CD4-positive, alpha-beta T cell treated with Interleukin-2 at 100 ng/mL for 4 hours (primary cell): ENCODE measurements at places on chromosomes 3 and 15.

DNA sequence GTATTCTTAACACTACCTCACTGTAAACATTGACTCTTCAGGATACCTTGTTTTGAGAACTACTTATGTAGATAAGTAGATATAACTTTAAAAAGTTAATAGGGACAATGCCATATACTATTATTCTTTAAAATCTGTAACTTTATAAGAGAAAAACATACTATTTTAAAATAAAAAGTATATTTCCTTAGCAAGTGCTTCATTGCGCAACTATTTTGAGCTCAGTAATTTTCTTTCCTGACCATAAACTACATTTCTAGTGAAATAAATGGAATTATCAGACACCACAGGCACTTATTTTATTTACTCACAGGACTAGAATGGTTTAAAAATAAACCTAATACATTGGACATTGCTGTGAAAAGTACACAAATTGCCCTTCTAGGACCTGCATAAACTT, 764.4 kb upstream of the LMCD1 start:
- DNase-seq, result no peak

- no peak for DNase-seq
Measured at GRCh38 chr3:105885256-105885655, 16.4 kb upstream of the CBLB start.

- no peak for DNase-seq
Measured at GRCh38 chr3:121719423-121719822, 30.1 kb downstream of the GOLGB1 start.

GRCh38 chr15:42848846-42849245, 71.7 kb downstream of the TTBK2 start:
- no peak for DNase-seq

DNA sequence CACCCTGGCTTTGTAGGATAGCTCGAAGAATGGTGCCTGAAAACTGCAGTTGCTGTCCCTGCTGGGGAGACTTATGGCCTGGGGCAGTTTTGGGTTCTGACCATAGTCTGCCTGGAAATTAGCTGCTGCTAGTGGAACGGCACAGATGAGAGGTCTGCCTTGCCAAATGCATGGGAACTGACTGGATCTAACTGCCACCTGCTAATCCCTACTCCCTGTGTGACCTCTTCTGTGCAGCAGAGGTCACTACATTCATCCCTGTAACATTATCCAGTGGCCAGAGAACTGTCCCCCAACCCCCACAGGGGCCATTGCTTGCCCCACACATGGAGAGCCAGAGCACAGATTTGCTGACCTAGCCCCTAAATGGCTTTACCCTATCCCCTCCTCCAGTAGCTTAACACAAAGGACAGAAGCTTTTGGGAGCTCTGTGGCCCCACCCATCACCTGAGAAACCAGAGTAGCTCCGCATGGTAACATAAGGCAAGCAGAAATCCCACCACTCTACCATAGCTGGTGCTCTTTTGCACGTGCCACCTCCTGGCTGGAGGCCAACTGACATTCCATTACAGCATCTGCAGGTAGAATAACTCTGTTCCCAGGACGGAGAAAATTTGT, 840.0 kb downstream of the EPHA3 start:
- no peak for DNase-seq

GRCh38 chr15:81407718-81408117, 33.7 kb upstream of the TMC3 start:
- DNase-seq, result no peak

DNA sequence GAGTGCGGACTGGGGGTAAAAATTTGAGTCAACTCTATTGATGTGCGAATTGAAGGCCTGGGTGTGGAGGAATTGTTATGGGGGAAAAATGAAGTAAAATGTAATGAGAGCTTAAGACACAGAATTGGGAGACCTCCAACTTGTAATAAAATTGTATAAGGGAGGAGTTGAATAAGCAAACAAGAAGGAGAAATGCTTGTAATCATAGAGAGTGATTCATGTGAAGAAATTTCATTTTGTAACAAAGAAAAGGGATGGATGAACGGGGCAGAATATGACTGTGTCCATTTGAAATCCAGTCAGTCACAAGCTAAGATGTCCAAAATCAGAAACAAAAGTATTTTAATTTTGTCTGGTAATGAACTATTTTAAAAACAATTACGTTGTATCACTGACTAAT, 552.3 kb downstream of the NAALADL2 start:
- no peak for DNase-seq

- DNase-seq, result no peak
Measured at GRCh38 chr3:69241769-69242168, 119.4 kb upstream of the LMOD3 start.

- peak; percentile 93 for DNase-seq
Measured at GRCh38 chr3:46538803-46539442, 27.2 kb downstream of the LRRC2 start.

DNA sequence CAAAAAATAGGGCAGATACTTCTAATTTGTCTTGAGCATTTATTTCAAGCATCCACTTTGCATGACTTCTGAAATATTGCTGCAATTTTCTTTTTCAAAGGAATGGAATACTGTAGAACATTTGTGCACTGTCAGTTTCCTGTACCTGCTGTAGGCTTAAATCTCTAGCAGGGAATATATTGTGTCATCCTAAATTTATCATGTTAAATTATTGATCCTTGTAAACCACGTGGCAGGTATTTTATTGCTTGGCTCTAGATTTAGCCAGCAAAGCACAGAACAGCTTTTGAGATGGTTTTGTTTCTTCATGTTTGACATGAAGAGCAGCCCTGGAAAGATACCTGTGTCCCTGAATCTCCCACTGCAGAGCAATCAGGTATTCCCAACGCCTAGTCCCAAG, 470.1 kb downstream of the GABRG3 start:
- DNase-seq, result no peak

GRCh38 chr3:46370839-46371518, at the start of gene CCR5:
Gene CCR5, plus strand, starts transcription at chr3:46370946. Its CDS starts 1,957 bp downstream, at chr3:46372903.
- DNase-seq, result peak; percentile 76

DNA sequence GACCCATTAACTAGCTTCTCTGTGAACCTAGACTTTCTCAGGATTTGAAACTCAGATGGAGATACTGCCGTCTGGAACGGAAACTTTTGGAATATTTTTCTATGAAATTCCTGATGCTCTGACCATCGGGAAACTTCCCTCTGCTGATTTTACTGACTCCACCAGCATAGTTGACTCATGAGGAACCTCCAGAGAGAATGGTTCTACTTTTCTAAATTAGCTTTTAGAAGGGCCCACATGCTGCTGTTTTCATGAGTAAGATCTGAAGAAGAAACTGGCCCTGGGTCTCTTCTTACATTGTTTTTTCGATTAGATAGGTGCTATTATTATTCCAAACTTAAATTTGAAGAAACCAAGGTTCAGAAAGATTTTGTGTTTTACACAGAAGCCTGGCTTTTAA, 326.3 kb upstream of the NR2E3 start:
- DNase-seq, result no peak

- DNase-seq, result no peak
Measured at GRCh38 chr15:70627734-70628548, 135.4 kb downstream of the UACA start.

- DNase-seq, result no peak
Measured at GRCh38 chr3:116037954-116038911, 407.1 kb downstream of the LSAMP start.

- no peak for DNase-seq
Measured at GRCh38 chr3:184260724-184261269, 556 bp downstream of the CAMK2N2 start.
